ENCODE measurements at places on chromosomes 1 and 21.

DNA sequence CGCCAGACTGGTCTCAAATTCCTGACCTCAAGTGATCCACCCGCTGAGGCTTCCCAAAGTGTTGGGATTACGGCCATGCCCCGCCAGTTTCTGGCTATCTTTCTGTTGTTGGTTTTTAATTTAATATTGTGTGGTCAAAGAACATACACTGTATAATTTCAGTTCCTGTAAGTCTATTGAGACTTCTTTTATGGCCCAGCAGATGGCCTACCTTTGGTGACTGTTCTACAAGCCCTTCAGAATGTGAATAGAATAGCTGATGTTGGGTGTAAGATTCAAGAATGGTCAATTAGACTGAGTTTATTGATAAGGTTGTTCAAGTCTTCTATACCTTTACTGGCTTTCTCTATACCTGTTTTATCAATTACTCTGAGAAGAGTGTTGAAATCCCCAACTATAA lies 10.7 kb downstream of the HES2 start:
- DNase-seq: no peak

DNA sequence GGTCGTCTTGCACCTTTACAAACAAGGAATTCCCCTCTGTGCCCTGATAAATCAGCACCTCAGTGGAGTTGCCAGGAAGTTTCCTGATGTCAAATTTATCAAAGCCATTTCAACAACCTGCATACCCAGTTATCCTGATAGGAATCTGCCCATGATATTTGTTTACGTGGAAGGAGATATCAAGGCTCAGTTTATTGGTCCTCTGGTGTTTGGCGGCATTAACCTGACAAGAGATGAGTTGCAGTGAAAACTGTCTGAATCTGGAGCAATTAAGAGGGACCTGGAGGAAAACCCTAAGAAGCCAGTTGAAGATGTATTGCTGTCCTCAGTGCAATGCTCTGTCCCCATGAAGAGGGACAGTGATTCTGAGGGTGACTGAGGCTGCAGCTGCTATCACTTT lies 38.3 kb downstream of the ZFYVE9 start:
- no peak for DNase-seq

DNA sequence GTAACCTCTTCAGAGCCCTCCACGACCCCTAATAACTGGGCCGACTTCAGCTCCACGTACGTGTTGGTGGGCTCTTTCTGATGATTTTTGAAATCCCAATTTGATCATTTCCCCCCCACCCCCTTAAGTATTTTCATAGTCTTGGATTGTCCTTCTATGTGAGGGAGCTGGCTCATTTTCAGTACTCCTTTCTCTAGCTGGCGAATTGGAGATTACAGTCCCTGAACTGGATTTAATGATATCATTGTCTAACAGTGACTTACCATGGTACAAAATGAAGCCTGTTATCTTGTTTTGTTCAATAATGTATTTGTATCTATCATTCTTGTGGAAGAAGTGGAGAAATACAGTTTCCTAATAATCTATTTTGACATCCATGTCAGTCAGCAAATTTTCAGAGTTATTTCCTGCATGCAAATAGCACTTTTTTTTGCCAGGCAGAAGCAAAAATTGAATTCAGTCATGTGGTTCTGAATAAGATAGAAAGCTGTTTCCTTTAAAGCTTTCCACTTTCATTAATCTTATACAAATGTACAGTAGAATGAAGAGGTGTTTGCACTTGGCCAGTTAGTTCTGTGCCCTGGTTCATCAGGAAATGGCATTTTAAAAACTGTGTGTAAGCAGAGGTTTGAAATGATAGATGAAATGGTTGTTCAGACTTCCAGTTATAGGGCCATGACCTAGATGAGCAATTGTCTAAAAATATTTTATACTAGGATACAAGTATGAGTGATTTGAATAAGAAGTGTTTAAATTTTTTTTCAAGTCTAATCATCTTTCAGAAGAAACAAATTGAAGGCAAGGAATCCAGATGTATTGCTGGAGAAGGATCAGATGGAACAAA lies 104.2 kb downstream of the ATP5PO start:
- no peak for DNase-seq

GRCh38 chr21:25507522-25507921 lies 99.8 kb downstream of the MRPL39 start:
- no peak for DNase-seq

- no peak for DNase-seq
These were observed 8.3 kb upstream of the PTCH2 start for GRCh38 chr1:44851308-44851707.

DNA sequence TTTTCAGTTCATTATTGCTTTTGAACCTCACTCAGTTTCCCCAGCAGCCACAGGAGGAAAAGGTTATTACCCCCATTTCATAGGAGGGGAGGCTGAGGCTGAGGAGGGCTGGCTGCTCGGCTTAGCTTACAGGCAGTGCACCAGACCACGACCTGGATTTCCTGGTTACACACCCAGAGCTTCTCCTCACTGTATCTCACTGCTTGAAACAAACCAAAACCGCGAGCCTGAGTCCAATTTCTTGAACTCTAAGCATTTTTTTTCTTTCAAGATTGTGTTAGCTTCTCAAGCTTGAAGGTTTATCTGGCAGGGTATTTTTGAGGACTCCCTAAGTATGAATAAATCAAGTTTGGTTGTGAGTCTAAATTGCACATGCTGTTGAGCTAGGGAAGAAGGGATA lies 188.9 kb upstream of the EDN2 start:
- peak; percentile 71 for DNase-seq

DNA sequence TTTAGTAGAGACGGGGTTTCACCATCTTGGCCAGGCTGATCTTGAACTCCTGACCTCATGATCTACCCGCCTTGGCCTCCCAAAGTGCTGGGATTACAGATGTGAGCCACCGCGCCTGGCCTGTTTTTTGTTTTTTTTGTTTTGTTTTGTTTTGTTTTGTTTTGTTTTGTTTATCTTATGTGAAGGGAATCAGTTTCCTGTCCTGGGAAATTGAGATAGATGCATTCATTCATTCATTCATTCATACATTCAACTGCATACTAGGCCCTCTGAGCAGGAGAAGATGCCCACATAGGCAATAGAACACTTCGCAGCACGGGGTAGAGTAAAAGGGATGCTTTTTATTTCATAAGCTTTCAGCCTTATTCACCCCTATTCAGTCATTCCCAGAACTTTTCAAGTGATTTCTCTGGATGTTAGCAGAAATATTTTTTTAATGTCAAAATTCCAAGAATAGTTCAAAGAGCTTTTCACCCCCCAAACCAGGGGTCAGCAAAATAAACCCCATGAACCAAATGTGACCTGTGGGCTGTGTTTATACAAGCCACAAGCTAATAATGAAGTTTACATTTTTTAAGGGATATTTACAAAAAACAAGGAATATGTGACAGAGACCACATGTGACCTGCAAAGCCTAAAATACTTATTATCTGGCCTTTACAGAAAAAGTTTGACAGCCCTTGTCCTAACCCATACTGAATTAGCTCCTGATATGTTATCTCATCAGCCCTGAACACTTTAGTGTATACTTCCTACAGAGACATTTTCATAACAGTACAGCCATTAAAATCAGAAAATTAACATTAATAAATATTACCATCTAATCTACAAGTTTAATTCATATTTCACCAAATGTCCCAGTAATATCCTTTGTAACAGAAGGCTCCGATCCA lies 127.1 kb downstream of the MAST2 start:
- no peak for DNase-seq

- DNase-seq: no peak
These were observed 987 bp downstream of the MED8 start for GRCh38 chr1:43388613-43389012.

- no peak for DNase-seq
These were observed 138.1 kb downstream of the TPR start for GRCh38 chr1:186236921-186237320.

- no peak for DNase-seq
These were observed 38.1 kb downstream of the SLC44A3 start for GRCh38 chr1:94858276-94858675.

- no peak for DNase-seq
These were observed 30.7 kb upstream of the NLRP3 start for GRCh38 chr1:247385283-247385682.

DNA sequence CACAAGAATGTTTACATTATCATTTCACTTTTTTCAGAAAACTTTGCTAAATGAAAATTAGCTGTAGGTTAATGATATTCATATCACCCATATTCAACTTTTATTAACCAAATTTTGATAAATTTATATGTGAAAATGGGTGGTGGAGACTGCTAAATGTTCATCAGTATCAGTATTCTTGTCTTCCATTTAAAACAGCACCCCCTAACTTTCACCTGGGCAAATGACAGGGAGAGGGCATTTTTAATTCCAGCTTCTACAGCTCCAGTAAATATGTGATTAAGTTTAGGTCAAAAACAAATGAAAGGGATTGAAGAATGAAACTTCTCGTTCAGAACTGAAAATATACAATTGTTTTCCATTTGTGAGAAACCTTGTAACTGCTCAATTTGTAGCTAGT lies 722.2 kb downstream of the KCNT2 start:
- DNase-seq: no peak

DNA sequence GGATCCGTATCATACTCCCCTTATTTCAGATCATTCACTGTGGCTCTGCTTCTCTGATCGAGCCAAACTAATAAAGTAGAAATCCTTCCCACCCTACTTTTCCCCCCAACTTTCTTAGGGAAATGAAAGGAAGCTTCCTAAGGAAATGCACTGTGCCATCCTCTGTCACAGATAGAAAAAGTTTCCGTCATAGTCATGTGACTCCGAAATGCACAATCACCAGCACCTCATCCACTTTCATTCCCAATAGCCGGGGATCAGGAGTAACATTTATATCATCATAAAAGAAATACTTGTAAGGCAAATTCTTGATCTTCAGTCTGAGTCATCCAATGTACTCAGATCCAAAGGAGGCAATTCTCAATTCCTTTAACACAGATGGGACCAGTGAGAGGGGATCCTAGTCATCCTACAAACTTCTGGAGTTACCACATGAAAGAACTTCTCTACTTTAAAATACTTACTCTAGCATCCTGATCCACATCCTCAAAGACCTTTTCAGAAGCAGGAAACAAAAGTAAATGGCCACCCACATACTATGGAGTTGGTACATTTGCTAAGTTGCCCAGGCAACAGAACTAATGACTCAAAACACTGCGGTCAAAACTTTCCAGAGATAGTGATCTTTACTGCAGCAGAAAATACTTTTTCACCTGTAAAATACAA lies 97.8 kb upstream of the ZC3H11B start:
- DNase-seq: no peak

- no peak for DNase-seq
These were observed 10.9 kb downstream of the PEAR1 start for GRCh38 chr1:156904187-156904959.

DNA sequence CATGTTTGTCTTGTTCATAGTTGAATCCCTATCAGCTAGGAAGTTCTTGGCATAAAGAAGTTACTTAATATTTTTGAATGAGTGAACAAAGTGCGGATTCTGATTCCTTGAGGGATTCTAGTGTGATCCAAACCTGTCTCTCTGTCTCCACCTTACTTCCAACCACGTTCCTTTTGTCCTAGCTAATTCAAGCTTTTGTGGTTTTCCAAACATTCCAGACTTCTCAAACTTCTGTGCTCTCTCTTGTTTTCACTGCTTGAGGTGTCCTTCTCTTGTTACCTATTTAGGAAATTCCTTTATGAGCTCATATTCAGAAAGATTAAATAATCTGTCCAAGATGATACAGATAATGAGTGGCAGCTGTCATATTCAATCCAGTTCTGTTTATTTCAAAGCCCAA lies 353.2 kb downstream of the PTBP2 start:
- DNase-seq: no peak

- DNase-seq: no peak
These were observed 52.4 kb downstream of the XCL1 start for GRCh38 chr1:168628807-168629206.

DNA sequence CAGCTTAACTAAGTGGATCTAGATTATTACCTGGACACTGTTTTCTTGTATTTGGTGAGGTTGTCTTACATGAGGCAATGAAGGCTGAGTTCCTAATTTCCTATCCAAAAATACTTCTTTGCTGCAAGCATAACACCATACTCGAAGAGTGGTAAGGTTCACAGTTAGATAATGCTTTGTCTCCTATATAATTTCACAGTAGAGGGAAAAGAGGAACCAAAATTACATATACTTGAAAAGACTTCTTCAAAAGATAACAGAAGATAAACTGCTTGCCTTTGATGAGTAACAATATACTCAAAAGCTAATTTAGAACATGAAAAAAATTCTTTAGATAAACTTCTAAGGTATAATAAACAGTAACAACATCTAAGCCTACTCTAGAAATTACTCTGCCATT lies 20.4 kb downstream of the USP33 start:
- DNase-seq: no peak

DNA sequence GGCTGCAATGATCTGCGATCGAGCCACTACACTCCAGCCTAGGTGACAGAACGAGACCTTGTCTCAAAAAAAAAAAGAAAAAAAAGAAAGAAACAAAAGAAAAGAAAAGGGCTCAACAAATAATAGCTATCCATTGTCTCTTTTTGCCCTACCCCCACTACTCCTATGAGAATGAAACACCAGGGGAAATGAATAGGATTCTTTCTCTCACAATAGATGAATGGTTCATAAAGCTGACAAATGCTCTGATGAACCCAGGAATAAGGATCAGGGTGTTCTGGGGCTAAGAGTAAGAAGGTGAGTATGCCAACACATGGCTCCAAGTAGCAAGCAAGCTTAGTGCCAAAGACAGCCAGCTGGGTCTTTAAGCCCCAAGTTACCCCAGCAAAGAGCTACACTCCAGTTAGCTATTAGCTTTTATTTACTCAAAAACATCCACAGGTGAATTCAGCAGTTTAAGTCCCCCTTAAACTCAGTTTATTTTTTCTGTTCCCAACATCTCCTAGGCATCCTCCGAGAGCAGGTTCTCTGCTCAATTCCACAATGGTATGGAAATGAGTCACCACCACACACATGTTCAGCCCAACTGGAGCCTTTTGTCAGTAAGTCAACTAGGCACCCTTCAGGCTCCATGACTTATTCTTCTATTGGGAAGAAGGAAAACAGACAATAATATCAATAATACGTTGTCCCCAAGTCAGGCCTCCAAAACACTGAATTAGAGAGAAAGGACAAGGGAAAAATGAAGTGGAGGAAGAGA lies 4.2 kb downstream of the ADORA3 start:
- DNase-seq: no peak

DNA sequence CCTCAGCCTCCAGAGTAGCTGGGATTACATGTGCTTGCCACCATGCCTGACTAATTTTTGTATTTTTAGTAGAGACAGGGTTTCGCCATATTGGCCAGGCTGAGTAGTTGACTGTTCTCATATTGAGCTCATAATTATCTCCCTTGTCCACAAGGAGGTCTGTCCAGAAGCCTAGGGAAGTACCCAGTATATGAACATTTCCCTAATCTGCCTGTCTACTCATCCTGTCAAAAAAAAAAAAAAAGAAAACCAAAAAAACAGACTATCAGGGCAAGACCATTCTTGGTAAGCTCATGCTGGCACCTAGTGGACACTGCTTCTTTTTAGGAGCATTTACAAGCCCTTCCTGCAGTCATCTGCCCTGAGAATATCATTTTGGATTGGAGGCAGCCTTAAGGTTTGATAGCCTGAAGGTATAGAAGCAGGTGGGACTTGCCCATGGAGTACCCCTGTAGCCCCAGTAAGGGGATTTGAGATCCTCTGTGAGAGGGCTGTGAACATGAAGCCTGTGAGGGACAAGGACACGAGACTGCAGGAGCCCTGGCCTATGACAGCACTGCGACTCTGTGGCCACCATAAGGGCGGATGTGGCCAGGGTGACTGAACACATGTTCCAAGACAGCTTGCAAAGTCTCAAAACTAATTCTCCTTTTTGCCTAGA lies 10.8 kb upstream of the DUSP12 start:
- DNase-seq: peak; percentile 58

Measured in CD4-positive, alpha-beta T cell treated with Interleukin-6 for 4 hours (primary cell).